ENCODE measurements at places on chromosomes 4 and X.

- no peak for DNase-seq
Observed at GRCh38 chr4:106222548-106222947, 93.5 kb downstream of the TBCK start.

DNA sequence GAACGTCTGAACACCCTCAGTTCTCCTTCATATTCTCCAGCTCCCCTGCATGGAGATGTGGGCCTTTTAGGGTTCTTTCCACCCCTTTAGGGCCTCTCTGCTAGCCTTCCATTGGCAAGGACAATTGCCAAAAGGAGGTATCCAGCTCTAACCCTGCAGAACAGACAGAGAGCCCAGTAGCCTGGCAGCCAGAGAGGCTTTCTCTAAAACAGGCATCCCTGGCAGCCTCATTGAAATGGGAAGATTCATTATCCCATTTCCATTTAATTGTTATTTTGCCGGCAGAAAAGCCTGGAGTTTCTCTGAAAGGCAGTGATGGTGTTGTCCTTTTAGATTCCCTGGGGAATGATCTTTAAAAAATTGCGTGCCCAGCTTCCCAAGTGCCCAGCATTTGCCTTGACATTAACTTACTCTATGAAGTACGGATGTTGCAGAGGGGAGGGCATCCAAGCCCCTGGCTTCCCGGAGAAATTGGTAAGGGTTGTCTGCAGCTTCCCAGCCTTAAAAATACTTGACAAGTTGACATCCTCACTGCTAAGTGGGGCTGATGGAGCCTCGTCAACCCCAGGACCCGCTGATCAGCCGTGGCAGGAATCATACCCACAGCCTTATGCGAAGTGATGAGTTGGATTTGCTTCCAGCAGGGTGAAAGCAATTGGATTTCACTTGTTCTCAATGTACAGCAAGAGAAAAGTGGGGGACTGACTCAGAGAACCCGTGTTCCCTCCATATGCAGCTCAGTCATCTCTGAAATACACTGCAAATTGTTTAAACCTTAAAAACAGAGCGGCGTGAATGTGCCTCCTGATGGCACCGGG, 244.1 kb downstream of the CRLF2 start:
- no peak for DNase-seq

DNA sequence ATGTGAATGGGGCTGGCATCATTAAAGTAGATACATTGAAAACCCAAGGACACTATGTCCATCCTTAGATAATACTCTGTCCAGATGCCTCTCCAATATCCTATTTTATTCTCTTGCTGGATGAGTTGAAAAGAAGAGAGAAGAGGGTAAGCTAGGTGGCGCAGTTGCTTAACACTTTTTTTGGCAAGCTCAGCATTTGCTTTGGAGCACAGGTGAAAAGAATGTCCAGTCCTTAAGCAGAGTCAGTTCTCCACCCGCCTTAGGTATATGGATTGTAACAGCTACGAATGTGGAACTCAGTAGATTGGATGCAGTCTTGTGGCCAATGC, 208.4 kb downstream of the NWD2 start:
- no peak for DNase-seq

DNA sequence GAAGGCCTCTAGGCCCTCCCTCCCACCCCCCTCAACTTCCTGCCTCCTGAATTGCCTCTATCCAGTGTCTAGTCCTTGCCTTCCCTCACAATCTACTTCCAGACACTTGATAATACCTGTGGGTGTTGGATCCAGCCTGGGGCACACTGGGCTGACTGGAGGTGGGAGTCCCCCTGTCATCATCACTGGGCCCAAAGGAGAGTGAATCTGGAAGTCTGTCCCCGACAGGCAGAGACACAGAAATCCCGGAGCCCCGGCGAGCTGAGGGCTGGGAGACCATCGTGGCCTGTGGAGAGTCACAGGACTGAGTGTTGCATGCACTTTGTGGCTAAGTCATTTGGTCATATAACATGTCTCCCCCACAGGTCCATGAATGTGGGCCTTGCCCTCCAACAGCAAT, 8.4 kb upstream of the SYP start:
- DNase-seq: no peak

DNA sequence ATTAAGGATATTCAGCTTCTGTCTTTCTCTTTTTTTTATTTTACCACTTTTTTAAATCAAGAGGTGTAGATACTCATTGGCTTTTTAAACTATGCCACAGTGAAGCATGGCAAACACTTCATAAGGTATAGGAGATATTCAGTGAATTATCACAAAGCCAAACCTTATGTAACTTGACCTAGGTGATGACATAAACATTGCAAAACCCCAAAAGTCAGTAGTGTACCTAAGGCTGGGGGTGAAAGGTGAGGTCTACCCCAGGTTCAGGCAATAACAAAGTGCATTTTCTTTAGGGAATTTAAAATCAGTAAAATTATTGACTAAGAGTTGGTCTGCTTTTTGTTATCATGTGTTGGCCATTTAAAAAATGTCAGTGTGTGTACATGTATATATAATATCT, 39.1 kb downstream of the CDKL5 start:
- DNase-seq: no peak

DNA sequence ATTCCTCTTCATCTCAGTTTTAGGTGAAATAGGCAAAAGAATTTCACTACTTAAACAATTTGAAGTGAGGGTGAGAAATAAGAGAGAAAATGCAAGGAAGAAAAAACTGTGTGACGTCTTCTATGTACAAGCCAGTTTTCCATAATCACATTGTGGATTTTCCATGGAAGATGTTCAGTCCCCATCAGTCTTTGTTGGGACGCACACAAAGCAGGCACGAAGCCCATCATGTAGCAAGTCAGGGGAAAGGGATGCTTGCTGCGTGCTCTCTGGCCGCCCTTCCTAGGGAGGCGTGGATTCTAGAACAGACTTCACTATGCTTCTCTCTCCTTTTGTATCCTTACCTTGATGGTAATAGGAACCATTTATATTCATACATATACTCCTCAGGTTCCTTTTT, 54.7 kb downstream of the RBPJ start:
- no peak for DNase-seq

- no peak for DNase-seq
Observed at GRCh38 chr4:10534820-10535219, 77.6 kb upstream of the ZNF518B start.
